ENCODE measurements at places on chromosomes 12 and 14. TPM values are rescaled to one million over a fixed set of nuclear protein-coding genes. Genes with fewer than 3 reads are reported as not detected.

Gene OR6C68
- not detected for polyA plus RNA-seq

Gene B4GALNT3
- polyA plus RNA-seq, result 3.7 TPM

DNA sequence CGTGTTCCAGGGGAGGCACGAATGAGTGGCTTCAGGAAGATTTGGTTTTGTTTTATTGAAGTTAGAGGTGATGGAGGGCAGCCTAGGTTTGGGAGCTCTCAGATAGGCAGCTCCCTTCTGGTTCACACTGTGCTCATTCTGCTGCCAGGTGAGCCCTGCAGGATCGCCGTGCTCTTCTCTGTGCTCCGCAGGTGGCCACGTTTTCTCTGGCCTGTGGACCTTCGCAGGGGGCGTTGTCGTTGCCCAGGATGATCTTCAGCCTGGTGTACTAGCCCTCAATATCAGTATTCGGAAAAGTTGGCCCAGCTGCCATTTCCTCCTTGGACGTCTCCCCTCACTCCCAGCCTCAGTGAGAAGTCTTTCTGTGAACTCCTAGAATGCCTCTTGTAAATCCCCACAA is 69.5 kb downstream of the PELI2 start:
- no peaks in the 10 kb centered on the region for H3K27me3 ChIP-seq
- DNase-seq, result no peak

Gene GLIPR1L1
- not detected for polyA plus RNA-seq

DNA sequence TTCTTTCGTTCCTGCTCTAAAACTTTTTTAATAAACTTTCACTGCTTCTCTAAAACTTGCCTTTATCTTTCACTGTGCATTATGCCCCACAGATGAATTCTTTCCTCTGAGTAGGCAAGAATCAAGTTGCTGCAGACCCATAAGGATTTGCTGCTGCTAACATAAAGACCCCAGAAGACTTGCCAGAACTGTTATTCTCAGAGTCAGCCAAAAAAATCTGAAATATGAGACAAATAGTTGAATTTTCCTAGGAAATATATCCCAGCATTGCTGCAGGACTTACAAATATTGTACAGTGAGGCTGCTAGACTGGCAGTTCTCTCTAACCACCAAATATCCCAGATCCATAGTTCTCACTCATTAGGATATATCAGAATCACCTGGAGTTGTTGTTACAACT is 349.1 kb upstream of the FLRT2 start:
- no peaks in the 10 kb centered on the region for H3K27me3 ChIP-seq
- H3K4me3 ChIP-seq, result no peak overlapping the region
- no peak for DNase-seq
- H3K27ac ChIP-seq, result no peak overlapping the region
- no peaks in the 10 kb centered on the region for H3K36me3 ChIP-seq

- no peak overlapping the region for H3K4me3 ChIP-seq
- no peaks in the 10 kb centered on the region for H3K36me3 ChIP-seq
- H3K27me3 ChIP-seq, result no peaks in the 10 kb centered on the region
These were observed 36.8 kb upstream of the PIWIL1 start for GRCh38 chr12:130300737-130301535.

Gene TAS2R43
- polyA plus RNA-seq, result not detected

Gene KRT79
- not detected for polyA plus RNA-seq

Gene EFS
- not detected for polyA plus RNA-seq

Gene MAP1LC3B2
- polyA plus RNA-seq, result 3.7 TPM

Gene APEX1
- polyA plus RNA-seq, result 319 TPM

Measured in GM12878 (cell line).